NCI-H748 treated with DMSO at 0.1 percent for 48 hours (cell line): ENCODE measurements at places on chromosomes 6 and 20.

DNA sequence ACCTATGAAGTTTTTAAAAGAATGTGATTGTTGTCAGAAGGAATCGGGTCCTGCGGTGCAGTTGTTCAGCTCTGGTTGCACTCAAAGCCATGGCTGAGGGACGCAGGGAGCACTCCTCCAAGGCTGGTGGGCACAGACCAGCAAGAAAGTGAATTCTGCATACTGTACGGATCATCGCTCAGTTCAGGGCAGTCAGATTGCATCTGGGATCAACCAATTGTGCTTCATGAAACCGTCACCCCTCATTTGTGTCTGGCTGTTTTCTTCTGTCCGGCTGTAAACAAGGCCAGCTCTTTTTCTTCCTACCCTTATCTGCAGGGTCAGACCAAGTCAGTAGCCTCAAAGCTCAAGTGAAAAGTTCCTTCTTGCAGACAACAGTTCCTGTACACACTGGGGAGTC lies 478.3 kb downstream of the TFAP2A start:
- DNase-seq, result no peak

- no peak for DNase-seq
Measured at GRCh38 chr6:139112146-139112545, 22.7 kb upstream of the HECA start.

DNA sequence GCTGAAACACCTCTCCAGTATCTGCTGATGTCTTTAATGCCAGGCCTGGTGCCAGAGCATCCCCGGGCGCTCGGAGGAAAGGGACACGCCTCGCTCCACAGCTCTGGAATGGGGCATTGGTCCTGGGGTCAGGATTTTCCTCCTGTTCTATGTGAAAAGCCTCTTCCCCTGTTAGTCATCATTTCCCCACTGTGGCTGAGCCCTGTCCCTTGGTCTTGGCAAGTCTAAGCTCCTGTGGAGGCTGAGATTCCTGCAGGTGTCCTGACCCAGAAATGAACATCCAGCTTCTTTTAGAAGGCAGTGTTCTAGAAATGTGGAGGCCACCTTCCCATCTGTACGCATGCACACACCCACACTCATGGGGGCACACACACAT lies 19.4 kb downstream of the SYNDIG1 start:
- DNase-seq, result no peak

GRCh38 chr20:58692579-58693225 lies at the start of gene NPEPL1:
NPEPL1 (plus strand) TSS chr20:58692800; CDS start chr20:58692901, 101 bp downstream.
- no peak for DNase-seq

- peak; percentile 74 for DNase-seq
Measured at GRCh38 chr6:112214739-112215269, 39.6 kb downstream of the LAMA4 start.

DNA sequence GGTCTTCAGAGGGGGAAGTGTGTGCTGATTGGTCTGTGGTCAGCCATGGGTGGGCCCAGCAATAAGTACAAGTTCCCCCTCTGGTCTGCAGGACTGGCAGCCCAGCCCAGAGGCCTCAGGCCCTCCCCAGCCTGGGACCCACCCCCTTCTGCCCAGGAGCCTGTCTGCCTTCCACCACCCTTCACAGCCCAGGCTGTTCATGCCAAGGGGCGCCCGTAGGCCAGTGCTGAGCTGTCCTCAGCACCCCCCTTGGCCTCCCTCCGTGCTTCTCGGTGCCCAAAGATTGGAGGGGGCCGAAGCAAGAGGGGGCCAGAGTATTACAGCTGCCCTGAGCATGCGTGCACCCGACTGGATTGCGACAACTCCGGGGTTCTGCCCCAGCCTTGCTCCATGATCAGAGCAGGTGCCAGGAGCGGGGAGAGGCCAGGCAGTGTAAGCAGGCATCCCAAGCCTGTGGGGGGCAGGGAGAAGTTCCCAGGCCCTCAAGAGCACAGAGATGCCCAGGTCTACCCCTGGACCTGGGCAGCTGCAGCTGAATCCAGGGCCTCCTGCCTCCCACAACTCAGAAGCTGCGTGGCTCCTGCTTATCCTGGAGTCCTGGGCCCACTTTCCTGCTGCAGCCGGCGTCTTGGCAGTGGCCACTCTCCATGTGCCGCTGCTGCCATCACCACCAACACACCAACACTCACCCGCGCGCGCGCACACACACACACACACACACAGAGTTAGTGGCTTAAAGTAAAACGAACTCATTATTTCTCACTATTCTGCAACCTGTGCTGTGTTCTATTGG lies 33.3 kb downstream of the CST9L start:
- no peak for DNase-seq

DNA sequence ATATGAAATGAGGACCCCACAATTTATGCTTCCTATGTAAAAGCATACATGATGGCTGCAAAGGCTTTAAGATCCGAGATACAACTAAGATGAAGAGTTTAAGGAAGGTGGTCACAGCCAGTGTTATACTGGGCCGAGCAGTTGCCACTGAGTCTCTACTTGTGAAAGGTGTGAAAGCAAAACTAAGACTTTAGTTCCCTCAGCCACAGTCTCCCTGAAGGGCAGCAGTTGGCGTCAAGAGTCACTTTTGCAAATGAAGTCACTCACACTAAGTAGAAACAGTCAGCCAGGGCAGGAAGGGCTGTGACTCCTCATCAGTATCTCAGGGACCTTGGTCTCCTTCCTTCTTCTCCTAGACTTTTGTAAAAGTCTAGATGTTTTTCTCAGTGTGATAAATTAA lies 191.6 kb upstream of the MCHR2 start:
- no peak for DNase-seq

DNA sequence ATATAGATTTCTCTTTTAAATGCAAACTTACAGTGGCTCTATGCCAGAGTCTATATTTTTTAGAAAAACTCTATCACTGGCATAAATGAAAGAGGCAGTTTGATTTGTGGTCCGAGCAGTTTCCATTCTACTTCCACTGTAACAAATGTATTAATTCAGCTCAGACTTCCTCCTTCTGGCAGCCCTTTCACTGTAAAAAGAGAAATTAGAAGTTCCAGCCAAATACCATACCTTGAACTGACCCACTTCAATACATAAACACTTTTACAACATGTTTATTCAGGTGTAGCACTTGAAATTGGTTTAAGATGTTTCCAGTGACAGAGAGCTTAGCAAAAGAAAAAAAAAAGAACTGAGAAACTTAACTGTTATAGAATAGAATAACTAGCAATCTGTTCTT lies 99.3 kb downstream of the BMP5 start:
- DNase-seq, result no peak

DNA sequence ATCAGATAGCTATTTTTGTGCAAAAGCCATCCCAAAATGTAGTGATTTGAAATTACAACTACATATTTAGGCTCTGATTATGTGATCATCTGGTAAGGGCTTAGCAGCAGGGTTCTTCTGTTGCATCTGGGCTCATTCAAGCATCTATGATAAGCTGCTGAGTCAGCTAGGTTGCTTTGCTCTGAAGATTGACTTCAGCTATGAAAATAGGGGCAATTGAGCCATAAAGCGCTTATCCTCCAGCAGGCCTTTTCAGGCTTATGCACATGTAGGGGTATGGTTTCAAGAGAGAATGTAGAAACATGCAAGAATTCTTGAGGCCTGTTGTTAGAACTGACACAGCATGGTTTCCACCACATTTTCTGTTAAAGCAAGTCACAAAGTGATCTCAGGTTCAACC lies 114.1 kb downstream of the PLCB1 start:
- no peak for DNase-seq

- DNase-seq, result no peak
Measured at GRCh38 chr6:360764-361373, 30.7 kb upstream of the IRF4 start.

- no peak for DNase-seq
Measured at GRCh38 chr20:57078116-57078515, 188.3 kb downstream of the BMP7 start.

GRCh38 chr6:158852312-158853071 lies 33.3 kb upstream of the EZR start:
- DNase-seq, result no peak

DNA sequence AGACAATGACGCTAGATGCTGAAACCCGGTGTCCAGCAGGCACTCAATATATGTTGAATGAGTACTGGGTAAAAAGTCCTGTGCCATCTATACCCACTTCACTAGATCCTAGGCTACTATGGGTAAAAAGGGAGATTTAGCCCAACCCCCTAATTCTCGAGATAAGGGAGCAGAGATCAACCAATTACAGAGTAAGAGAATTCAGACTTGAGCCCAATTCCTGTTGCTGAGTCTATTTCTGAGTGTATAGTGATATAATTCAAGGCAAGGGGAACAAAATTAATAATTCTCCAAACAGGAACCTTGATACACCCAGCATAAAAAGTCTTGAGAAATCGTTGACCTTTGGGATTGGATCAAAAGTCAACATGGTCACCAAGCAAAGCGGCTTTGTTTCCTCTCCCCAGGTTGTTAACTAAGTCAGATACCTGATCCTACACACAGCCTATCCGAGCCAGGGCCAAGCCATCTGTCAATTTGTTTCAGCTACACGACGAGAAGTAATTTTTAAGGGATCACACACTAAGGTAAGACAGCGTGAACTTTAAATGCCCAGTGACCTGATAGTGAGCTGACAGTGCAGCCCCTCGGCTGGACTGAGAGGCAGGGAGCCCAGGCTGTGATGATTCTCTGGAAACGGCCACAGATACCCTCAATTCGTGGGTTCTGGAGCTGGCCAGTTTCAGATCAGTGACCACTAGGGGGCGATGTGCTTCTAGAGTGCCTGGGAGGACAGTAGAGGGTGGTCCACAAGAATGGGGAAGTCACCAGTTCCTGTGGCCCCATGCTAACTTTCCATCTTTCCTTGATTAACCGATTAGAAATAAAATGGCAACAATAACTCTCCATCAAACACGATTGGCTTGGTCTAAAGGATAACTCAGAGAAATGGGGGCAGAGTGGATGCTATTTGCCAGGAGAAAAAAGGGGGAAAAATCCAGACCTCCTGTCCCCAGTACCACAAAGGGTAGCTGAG lies 46.2 kb downstream of the SLC22A23 start:
- DNase-seq, result peak; percentile 67

GRCh38 chr20:24317224-24317623 lies 152.2 kb upstream of the SYNDIG1 start:
- no peak for DNase-seq

GRCh38 chr20:59790346-59790745 lies 143.1 kb downstream of the SYCP2 start:
- no peak for DNase-seq

GRCh38 chr6:396126-396520 lies 4.6 kb downstream of the IRF4 start:
- no peak for DNase-seq

DNA sequence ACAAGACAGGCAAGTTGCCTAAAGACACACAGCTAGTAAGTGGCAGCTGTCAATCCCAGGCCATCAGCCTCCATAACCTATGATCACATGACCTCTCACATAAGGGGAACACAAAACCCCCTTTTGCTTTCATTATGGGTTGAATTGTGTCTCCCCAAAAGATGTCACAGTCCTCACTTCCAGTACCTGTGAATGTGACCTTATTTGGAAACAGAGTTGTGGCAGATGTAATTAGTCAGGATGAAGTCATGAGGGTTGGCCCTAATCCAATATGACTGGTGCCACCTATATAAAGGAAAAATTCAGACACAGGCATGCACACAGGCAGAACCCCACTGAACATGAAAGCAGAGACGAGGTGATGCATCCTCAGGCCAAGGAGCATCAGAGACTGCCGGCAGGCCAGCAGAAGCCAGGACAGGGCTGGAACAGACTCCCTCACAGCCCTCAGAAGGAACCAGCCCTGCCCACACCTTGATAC lies 33.6 kb downstream of the GFOD1 start:
- DNase-seq, result no peak

DNA sequence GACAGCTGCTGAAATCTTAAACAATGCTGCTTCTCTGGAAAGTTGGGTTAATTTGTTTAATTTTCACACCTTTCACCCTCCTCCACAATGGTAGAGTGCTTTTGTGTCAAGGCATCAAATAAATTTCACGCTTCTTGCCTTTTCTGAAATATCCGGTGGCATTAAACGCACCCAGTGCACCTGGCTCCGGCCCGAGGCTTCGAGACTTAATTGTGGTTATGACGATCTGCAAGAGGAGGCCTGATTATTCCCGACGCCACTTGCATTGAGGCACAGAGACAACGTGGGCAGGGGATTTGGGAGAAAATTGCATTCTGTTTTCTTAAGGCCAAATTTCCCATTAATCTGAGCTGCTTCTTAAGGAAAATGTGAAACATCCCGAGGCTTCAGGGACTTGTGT lies 152.2 kb downstream of the CDH4 start:
- no peak for DNase-seq
